Skin of body (tissue), 3 donors: ENCODE measurements at places on chromosomes 3 and 15. TPM values are rescaled to one million over a fixed set of nuclear protein-coding genes. Genes with fewer than 3 reads are reported as not detected.

DNA sequence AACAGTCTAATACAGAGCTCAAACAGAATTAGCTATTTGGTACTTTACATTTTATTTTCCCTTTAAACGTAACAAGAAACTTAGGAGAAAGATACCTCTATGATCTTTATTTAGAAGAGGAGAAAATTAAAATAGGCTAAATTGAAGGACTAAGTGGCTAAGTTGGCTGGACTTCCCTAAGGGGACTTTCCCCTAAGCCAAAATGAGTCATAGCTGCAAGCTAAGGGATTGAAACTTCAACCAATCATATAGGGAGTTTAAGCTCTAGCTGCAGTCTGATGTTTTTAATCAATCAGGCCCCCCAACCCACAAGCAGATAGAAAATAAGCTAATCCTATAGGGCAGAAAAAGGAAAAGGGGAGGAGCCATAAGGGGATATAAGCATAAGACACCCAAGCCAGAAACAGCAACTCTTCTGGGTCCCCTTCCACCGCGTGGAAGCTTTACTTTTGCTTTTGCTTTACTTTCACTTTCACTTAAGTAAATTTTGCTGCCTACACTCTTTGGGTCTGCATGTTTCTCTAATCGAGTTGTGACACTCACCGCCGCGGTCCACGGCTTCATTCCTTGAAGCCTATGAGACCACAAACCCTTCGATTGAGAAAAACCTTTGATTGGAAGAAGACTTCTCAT is 1108.5 kb upstream of the EPHA6 start:
- DNase-seq, result no peak

GRCh38 chr15:39888809-39889208 is 31.3 kb downstream of the GPR176 start:
- DNase-seq, result no peak

Gene ZDHHC19
- not detected for total RNA-seq

Gene GHSR
- total RNA-seq, result not detected

- DNase-seq, result no peak
Measured at GRCh38 chr3:142977399-142977728, 13.9 kb upstream of the PAQR9 start.

DNA sequence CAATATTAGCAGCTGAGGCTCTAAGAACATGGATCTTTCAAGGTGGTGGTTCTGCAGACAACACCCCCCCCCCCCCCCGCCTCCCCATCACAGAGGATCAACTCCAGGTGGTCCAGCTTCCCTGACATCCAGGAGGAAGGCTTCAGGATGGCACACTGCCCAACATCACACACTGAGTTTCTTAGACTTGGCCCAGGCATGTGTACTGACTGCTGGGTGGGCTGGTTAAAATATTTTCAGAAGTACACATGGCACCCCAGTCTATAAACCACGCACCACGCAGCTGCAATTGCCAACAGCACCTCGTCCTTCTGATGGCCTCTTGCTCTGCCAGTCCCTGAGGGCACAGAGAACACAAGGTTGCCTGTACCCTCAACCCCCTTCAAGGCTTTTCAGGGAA is 22.1 kb downstream of the SRPRB start:
- DNase-seq, result no peak

- no peak for DNase-seq
Measured at GRCh38 chr3:127449486-127450212, 140.9 kb downstream of the TPRA1 start.

- DNase-seq, result no peak
Measured at GRCh38 chr15:29854413-29854812, 32.1 kb upstream of the TJP1 start.

Gene IL12A
- 0.30 TPM for total RNA-seq

DNA sequence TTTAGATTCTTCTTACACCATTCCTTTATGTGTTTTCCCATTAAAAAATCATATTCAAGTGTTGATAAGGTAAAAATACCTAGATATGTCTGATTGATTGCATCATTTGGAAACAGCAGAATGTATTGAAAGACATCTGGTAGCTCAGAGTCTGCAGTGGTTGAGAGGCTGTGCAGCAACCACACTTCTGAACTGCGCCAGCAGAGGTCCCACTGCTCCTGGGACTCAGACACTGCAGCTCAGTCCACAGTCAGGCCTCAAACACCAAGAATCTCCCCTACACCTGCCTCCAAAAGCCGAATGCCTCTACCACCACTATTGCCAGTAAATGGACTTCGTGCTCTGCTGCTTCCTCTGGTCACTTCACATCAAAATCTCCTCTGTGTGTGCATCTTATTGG is 176.9 kb upstream of the LMCD1 start:
- peak; percentile 19 for DNase-seq

- DNase-seq, result no peak
Measured at GRCh38 chr3:156586905-156587759, 32.2 kb upstream of the SSR3 start.

GRCh38 chr3:2578560-2578959 is 479.9 kb downstream of the CNTN4 start:
- DNase-seq, result no peak

Gene CIAO2A
- total RNA-seq, result 57.0 TPM
